Osteocyte (in vitro differentiated cells): ENCODE measurements at places on chromosomes 4 and X.

DNA sequence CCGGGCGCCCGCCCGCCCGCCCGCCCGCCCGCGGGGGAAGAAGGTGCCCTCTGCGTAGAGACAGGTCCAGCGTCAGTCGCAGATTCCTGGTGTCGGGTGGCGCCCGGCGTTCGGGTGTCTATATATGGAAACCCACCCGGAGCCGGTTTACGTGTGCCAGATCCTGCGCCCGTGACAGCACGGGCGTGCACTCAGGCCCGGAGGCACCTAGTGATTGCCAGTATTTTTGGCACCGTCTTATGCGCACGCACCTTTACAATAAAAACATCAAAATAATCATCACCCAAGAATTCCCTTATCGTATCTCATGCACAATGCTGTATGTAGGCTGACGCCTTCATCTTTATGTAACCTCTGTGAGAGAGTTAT is 519 bp downstream of the SLC25A4 start:
- no peak for DNase-seq

DNA sequence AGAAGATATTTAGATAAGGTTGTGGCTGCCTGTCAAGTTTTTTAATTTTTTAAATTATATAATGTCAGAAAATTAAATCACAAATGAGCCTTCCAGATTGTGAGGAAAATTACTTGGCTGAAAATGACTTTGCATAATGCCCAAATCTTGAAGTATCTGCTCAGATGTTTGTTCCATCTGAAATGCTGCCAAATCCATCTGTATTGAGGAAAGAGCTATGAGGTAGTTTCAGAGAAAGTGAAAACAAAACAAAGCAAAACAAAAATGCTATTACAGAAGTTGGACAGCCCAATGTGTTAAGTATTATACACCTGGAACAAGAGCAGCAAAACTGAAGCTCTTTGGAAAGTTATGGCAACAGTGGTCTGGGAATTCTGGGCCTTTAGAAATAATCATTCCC is 23.3 kb upstream of the GUCY1B1 start:
- DNase-seq, result no peak

DNA sequence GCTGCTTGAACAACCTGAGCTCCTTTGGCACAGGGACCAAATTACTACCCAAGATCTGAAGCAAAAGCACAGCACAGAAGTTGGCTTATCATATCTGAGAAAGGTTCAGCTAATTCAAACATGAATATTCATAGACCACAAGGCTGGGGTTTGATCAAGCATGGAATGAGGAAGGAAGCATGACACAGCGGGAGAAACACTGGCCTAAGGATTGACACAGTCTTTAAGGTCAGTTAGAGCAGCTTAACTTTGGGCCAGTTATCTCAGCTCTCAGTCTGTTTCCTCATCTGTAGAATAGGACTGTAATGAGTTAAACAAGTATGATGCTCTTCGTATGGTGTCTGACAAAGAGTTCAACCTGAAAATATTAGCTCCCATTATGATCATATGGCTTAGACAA is 88.5 kb upstream of the CBR4 start:
- no peak for DNase-seq

GRCh38 chr4:138439143-138439581 is 197.0 kb upstream of the SLC7A11 start:
- DNase-seq, result no peak

GRCh38 chr4:111120191-111120590 is 497.3 kb upstream of the PITX2 start:
- no peak for DNase-seq

DNA sequence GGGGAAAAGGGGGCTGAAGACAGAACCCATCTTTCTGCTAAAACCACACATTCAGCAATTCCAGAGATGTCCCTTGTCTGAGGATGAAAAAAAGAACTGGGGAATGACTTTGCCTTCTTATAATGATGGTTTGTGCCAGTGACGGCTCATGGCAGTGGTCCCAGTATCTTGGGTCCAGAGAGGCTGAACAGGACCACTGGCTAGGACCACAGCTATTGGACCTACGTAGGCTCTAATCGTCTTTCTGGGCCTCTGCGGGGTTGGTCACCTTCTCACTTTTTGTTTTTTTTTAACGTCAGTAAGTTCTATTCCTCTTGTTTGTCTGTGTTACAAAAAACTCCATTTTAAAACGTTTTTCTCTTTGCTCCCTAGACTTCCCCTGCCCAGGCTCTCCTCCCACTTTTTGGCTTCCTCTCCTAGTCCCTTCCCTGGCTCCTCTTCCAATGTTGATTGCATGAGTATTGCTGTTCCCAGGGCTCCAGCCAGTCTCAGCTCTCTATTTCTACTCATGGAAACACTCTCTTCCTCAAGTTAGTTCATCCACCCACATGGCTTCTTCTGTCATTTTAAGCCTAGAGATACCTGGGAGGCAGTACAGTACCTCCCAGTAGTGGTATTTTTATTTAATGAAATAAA is 52.6 kb upstream of the STX18 start:
- no peak for DNase-seq

DNA sequence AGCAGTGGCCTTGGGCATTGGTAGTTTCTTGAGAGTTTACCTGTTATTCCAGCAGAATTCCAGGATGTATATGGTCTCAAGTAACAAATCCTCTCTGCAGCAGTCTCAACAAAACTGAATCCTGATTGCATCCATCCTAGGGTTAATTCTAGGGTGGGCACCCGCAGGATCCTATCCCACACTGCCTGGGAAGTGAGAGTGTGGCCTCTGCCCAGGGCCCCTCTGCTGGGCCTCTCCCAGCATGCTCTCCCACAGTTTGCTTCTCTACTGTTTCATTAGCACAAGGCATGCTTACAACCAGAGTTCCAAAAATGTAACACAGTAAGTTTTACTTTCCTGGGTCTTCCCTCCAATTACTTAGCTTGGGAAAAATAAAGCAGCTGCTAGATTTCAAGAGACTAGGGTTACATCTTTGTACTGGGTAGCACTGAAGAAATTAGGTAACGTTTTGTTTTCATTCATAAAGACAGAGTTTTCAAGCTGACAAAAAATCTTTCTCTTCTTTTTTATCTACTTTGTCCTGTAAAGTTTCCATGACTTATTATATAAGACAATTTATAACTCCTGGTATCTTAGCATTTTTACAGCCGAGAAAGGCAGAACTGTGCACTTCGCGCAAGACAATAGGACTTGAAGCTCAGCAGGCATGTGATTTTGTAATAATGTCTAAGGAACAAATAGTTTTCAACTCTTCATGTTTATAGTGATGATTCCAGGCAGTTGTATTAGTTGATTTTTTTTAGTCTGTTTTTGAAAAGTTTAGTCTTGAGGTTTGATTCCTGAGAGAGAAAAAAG is 131.2 kb upstream of the PCDH18 start:
- no peak for DNase-seq

DNA sequence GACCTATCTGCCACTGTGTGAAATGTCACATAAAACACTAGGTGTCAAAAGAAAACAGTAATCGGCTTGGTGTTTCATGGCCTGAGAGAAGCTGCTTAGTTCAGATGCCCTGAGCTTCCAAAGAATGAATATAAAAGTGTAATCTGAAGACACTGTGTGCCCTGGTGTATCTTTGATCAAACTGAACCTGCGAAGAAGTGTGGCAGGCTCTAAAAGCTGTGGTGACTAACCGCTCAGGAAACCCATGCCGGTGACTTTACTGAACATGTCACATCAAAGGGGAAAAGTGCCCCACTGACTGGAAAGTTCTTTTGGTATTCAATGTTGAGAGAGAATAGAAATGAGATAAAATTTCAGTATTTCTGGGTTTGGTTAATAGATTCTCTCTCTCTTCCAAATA is 89.1 kb downstream of the CLCN4 start:
- no peak for DNase-seq

GRCh38 chrX:70437921-70438665 is 6.5 kb upstream of the DLG3 start:
- DNase-seq, result no peak

DNA sequence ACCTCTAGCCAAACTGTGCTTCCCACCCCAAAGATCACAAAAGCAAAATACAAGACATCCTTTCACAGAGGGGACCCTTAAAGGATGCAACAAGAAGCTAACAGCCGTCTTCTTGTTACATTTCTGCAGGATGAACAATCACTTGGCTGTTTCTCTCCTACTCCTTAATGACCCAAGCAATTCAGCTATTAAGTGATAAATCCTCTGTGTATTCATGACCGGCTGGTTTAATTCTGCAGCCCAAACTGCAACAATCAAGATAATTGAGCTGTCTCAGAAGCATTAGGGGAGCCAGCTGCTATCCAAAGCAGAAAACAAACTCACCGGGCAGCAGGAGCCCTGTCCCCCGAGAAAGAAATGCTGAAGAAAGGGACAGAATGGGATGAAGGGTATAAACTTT is 85.9 kb upstream of the ACSL4 start:
- DNase-seq, result no peak

- DNase-seq, result no peak
Measured at GRCh38 chrX:134600714-134601113, 57.6 kb downstream of the PLAC1 start.
